MM.1S (cell line): ENCODE measurements at places on chromosomes 1 and 21.

DNA sequence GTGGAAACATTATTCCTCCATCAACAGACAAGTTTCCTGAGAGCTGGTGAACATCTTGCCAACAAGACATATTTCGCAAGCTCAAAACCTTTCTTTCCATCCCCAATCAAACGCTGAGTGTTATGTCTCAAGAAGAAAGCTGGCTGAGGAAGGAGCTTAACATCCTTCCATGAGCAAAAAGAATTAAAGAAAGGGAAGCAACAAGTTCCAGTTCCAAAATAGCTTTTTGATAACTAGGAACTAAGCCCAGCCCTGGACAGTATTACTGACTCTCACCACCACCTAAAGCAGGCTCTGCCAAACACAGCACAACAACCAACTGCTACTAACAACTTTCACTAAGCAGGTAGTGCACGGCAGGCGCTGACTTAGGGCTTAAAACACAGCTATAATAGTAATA, 50.2 kb downstream of the CAPZB start:
- no peak for DNase-seq

- DNase-seq: peak; percentile 48
Measured at GRCh38 chr1:93847811-93848288, 31.2 kb downstream of the DNTTIP2 start.

DNA sequence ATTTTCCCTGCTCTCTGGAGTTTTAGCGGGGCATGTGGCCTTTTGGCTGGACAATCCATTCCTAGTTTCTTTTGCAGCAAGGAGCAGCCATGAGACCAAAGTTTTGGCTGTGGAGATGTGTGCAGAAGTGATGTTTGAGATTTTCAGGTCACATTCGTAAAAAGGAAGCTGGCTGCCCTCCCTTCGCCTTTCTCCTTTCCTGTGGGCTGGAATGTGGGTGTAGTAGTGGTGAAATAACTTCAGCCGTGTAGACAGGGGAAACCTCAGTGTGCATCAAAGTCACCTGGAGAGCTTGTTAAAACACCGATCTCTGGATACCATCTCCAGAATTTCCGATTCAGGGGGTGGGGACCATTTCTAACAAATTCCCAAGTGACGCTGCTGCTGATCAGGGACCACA, 5.3 kb upstream of the GPR88 start:
- no peak for DNase-seq

GRCh38 chr21:14878971-14879370, 185.8 kb downstream of the NRIP1 start:
- no peak for DNase-seq

- no peak for DNase-seq
Measured at GRCh38 chr1:203100516-203100869, 14.7 kb upstream of the MYOG start.

- peak; percentile 32 for DNase-seq
Measured at GRCh38 chr1:24555591-24556413, at the start of gene NCMAP. NCMAP (plus strand) TSS chr1:24556087; CDS start chr1:24595431, 39,344 bp downstream.

- no peak for DNase-seq
Measured at GRCh38 chr1:224582041-224582440, 34.1 kb upstream of the CNIH3 start.
